ENCODE measurements at places on chromosomes 5 and 9.
A peak's percentile ranks its signal among the peaks of the same experiment; 100 is the strongest.

- no peak for DNase-seq
Measured at GRCh38 chr5:81788329-81788728, 37.4 kb upstream of the SSBP2 start.

- peak; percentile 30 for DNase-seq
Measured at GRCh38 chr5:41790038-41790776, 80.0 kb downstream of the OXCT1 start.

DNA sequence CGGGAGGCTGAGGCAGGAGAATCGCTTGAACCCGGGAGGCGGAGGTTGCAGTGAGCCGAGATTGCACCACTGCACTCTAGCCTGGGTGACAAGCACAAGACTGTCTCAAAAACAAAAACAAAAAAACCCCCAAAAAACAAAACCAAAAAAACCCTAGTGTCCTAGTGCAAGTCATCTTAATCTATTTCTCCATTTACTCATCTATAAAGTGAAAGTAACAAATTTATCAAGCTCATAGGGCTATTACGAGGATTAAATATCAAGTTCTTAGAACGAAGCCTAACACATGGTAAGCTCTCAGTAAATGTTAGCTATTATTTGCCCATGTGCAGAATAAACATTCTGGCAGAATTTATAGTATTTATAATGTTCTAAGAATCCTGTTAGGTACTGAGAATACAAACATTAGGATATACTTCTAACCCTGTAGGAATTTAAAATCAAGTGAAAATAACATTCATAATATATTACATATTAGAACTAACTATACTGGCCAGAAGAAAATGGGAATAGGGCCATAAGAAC is 45.0 kb downstream of the GOLPH3 start:
- DNase-seq = no peak

GRCh38 chr9:33250458-33250995 is 10.6 kb downstream of the SPINK4 start:
- no peak for DNase-seq

DNA sequence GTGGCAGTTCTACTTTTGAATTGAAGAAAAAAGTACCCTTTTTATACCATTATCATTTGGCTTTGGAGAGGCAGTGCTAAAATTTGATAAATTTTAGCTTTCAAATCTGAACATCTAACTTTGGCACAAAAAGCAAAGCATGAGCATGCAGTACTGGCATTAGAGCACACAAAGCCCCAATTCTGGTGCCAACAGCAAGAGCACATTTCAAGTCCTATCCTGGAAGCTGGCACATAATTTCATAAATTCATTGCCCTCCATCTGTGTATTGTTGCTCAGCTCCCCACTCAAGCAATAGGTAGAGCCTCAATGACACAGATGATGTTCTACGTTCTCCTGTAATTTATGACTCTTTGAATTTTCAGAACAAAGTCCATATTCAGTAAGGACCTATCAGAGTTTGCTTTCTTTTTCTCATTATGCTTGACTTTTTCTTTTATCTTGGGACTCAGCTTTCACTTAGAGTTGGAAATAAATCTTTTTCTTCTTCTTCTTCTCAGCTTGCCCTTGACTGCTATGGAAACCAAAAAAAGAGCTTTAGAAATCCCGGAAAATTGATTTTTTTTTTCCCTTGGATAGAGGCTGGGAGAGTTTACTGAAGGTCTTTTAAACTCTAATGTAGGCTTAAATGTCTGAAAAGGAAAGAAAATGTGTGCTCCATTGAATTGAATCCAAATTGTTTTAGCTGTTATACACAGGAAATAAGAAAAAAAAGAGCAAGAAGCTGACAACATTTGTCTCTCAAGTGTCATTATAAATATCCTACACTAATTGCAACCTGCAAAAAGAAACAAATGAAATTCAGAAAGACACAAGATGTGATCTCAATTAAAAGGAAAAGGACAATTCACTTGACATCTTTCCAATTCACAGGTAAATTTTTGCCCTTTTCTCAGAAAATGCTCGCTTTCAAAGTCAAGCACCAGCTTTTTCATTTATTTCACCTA is 380.8 kb upstream of the CDH18 start:
- DNase-seq = no peak
